Stimulated activated CD4-positive, alpha-beta T cell treated with anti-CD3 and anti-CD28 coated beads, Interleukin-15, amount 100 ng/mL, for 24 hours (primary cell): ENCODE measurements at places on chromosomes 1 and 21.

- peak; percentile 93 for DNase-seq
Observed at GRCh38 chr1:91021686-91022517, at the start of gene ZNF644. Gene ZNF644, minus strand, starts transcription at chr1:91022035. Its CDS starts 39,682 bp downstream, at chr1:90982353.

- DNase-seq: no peak
Observed at GRCh38 chr1:223219846-223220610, 77.0 kb upstream of the TLR5 start.

DNA sequence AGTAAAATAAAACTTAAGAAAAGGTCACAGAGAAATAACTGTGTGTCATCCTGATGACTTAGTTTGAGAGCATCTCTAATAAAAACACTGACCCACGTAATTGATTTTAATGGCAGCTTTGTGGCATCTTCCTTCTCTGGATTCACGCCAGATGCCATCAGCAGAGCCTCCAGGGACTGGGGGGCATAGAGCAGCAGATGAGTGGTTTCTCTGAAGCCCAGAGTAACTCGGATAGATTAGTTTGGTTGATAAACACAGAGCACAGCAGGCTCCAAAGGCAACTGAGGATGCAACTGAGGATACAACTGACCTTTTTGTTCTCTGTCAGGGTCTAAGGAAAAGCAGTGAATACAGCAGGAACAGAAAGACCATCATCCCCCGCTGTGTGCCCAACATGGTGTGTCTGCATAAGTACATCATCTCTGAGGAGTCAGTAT, 180.8 kb downstream of the RPS6KC1 start:
- no peak for DNase-seq

- DNase-seq: no peak
Observed at GRCh38 chr1:229657993-229658755, 32.1 kb downstream of the URB2 start.

DNA sequence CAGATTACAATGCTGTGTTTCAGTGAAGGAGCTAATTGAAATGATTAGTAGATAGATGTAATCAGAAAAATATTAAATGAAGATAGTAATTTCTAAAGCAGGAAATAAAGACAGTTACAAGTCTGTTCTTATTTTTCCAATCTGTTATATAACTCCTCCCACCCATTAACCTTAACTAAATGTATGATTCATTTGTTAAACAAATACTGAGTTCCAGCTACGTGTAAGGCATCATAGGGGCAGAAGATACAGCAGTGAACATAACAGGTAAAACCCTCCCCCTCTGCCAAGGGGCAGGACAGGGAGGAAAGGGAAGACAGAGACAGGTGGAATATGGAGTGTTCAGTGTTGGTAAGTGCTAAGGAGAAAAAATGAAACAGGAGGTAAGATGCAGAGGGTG, at the start of gene FAM177B:
Gene FAM177B (plus strand): TSS at position 231 of the 400 bp plus-strand sequence. CDS start 9,344 bp downstream, outside the sequence.
- DNase-seq: no peak

GRCh38 chr21:15686506-15686905, 43.3 kb upstream of the USP25 start:
- DNase-seq: no peak

GRCh38 chr1:223087291-223088255, 55.5 kb downstream of the TLR5 start:
- DNase-seq: no peak

GRCh38 chr1:174258148-174258550, 98.8 kb downstream of the RABGAP1L start:
- DNase-seq: peak; percentile 58

- DNase-seq: no peak
Observed at GRCh38 chr1:184838504-184838951, 83.9 kb upstream of the EDEM3 start.

DNA sequence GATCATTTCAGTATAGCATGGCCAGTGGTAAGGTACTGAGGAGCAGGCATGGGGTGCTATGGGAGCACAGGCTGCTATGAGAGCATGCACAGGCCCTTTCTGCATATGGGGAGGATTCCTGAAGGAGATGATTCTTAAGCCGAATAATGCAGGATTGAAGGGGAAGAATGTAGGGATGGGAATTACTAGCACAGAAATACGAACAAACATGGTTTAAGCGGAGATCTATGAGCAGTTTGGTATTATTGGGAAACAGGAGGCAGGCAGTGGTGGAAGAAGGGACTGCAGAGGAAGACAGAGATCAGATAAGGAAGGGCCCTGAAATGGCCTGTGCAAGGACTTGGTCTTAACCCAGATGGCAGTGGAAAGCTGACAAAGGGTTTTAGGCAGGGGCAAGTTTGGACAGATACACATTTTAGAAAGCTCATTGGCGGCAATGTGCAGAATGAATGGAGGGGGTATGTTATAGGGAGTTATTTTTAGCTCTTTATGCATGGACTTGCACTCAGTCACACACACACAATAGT, 1.7 kb downstream of the OSCP1 start:
- no peak for DNase-seq

GRCh38 chr1:23449958-23450357, 25.4 kb upstream of the TCEA3 start:
- no peak for DNase-seq

GRCh38 chr1:224357626-224358124, 996 bp downstream of the CNIH4 start:
- DNase-seq: no peak

DNA sequence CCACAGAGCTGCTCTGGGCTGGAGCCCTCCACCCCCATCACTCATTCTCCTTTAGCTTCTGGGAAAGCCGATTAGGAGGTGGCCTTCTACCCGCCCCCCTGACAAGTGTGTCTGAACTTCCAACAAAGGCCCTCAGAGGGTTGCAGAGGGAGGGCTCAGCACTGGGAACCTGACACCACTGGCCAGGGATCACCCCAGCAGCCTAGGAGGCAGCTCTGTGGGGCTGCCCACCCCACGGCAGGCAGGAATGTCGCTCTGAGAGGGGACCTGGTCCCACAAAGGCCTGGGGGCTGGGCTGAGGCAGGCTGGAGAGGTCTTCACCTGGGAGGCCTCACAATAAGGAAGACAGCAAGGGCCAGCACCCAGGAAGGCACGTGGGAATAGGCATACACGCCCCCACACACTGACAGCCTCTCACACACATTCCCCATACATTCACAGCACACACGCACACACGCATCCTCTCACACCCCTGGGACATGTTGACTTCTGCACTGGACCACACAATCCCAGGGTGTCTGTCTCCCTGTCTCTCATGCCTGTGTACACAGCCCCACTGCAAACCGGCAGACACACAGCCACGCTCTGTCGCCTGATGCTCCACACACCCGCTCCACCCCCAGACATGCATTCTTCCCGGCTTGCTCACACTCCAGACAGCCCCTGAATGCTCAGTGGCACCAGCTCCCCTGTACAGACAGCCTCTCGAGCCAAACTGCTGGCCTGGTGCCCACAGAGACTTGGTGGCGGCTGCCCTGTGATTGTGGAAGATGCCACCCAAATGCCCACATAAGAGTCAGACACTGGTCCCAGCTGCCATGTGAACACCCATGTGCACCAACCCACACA, 30.7 kb downstream of the DMBX1 start:
- DNase-seq: no peak

DNA sequence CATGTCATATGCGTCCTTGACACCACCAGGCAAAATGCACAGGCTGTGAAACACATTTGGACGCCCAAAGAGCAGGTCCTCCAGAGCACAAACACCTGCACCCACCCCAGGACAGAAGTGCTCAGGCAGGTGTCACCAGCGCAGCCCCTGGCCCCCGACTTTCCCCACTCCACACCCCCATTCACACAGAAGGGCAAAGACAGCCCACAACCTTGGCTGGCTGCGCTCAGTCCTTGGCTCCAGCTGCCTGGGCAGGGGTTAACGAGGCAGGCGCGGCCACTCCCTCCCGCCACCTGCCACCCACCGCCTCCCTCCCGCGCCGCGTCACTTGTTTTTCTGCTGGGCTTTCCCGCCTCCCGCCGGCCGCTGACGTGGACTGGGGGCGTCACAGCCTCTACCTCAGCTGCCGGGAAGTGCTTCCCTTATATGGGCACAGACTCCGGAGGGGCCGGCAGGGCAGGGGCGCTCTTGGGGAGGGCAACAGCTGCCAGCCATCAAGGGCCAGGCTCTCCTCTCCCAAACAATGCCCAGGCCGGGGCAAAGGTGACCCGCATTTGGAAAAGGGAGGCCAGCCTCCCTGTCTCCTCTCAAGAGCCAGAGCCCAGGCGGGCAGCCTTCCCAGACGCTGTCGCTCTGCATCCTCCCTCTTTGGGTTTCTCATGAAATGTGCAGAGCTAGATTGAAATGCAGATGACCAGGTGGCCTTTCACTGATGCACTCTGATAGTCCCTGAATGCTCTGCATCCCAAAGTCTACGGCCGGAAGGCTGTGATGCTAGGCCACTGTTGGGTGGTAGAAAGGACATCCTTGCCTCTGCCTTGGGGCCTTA, 14.8 kb upstream of the BTG2 start:
- DNase-seq: peak; percentile 98

DNA sequence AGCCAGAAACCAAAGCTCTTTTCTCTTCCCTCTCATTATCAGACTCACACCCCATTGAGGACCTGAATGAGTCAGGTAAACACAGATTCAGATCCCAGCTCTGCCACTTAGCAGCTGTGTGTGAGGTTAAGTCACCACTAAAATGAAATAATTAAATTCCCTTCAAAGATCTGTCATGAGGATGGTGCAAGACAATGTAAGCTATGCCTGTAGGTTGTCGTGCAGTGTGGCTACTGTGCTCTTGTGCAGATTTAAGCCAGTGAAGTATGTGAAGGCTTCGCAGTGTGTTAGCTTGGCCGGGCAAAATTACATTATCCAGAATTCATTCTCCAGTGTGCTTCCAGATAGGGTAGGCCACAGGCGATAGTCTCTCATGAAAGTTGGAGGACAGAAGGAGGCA, 13.6 kb downstream of the UBL4B start:
- no peak for DNase-seq

- peak; percentile 7 for DNase-seq
Observed at GRCh38 chr1:58251430-58252073, 295.0 kb downstream of the OMA1 start.

GRCh38 chr1:201593200-201593921, 54.4 kb downstream of the NAV1 start:
- no peak for DNase-seq

- peak; percentile 35 for DNase-seq
Observed at GRCh38 chr1:23424293-23425192, at the start of gene TCEA3. Gene TCEA3, minus strand, starts transcription at chr1:23424748. Its CDS starts 115 bp downstream, at chr1:23424633.

GRCh38 chr21:26715116-26715515, 130.1 kb downstream of the ADAMTS1 start:
- DNase-seq: no peak

DNA sequence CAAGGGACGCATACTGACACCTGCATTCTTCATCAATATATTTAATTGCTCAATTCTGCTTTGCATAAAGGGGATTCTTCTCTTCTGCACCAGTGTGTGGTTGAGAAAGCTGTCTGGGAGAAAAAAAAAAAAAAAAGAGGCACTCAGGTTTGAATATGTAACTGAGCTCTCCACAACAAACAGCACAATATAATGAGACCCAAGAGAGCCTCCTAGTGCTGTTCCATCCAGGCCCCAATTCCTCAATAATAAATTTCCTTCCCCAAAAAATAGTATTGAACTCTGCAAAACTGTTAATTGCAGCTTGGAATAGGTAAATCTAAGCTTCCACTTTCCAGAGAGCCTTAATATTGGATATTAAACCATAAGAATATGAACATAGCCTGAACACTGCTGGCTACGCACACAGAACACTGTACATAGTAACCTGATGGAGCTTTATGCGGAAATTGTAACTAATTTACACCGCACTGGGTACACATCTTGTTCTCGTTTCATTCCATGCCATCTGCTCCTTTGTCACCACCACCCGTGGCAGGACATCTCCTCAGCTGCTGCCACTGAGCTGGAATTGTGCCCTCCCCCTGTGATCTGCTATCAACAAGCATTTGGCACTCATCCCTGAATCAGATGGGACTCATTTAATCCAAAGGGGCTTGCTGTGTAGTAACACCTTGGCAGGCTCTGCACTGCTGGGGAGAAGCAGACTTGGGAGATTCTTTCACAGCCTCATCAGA, 272.0 kb downstream of the HHIPL2 start:
- no peak for DNase-seq

DNA sequence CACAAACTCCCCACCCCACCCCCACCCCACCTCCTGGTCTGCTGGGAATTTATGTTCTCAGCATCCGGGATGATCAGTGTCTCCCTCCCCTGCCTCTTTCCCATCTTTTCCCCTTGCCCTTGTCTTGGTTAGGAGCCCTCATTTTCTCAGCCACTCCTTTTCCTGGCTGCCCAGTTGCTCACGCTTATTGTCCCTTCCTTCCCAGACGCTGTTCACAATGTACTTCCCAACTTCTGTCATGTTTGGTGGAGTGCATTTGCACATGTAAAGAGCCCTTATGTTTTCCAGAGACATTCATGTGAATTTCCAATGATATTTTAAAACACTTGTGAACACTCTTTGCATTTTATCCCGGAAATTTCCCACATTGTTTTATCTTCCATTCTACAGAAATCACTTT, 192.1 kb downstream of the RHOU start:
- no peak for DNase-seq

- no peak for DNase-seq
Observed at GRCh38 chr1:16046842-16047241, 3.3 kb downstream of the CLCNKB start.

- no peak for DNase-seq
Observed at GRCh38 chr1:227793079-227793947, 22.2 kb upstream of the PRSS38 start.

DNA sequence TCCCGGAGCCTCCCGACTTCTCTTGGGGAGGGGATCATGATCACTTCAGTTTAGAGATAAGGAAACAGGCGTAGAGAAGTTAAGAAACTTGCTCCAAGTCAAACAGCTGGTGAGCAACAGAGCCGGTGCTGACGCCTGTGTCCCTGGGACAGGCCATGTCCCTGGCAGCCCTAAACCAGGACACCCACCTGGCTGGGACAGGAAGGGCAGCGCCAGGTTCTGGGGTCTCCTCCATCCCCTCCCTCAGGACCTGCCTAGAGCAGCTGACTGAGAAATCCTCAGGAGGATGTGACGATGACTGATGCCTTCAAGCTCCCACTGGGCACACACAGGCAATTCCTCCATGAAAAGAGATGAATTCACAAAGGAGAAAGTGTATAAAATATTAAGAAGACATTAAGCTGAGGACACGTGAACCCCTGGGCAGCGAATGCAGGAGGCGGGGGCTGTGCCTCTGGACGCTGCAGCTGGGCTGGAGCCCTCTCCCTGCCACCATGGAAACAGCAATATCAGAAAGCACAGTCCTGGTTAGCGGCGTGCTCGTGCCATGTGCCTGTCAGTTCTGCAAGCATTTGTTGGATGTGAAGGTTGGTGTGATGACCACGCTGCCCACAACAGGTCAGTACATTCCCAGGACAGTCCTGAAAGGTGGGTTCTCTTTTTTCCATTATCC, 40.1 kb upstream of the C1orf174 start:
- no peak for DNase-seq

DNA sequence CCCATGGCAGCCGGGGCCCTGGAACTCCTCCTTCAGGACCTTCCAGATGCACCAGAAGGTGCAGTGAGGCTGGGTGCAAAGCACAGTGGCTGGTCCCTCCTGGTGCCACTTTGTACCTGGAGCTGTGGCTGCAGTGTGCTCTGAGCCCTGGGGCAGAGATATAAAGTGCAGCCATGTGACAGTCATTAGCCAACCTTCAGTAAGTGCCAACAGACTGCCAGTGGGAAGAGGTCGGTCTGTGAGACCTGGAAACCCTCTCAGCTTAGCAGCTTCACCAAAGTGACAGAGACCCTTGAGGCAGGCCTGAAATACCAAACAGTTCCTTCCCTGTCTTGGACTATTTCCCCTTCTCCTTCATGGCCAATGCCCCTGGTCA, 26.7 kb upstream of the NGF start:
- no peak for DNase-seq

GRCh38 chr1:115274467-115274866, 63.6 kb downstream of the NGF start:
- no peak for DNase-seq

- DNase-seq: no peak
Observed at GRCh38 chr1:49906365-49906764, 117.4 kb downstream of the AGBL4 start.
